ENCODE measurements at places on chromosomes 5 and 9.

- no peak for DNase-seq
Measured at GRCh38 chr5:53430618-53431252, 49.7 kb upstream of the FST start.

GRCh38 chr9:120650352-120650751 lies 63.9 kb downstream of the MEGF9 start:
- no peak for DNase-seq

DNA sequence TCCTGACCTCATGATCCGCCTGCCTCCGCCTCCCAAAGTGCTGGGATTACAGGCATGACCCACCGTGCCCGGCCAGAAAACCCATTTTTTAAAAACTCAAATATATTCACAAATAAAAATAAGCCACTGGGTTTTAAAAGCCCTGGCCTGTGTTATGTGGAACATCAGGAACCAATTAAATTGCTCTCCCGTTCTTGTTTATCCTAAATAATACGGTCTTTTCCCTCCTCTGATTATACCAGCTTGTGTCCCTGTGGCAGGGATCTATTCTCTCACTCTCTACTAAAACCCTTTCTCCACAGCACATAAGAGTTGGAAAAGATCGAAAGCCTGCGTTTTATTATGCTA lies 30.1 kb upstream of the LPAR1 start:
- DNase-seq = no peak

DNA sequence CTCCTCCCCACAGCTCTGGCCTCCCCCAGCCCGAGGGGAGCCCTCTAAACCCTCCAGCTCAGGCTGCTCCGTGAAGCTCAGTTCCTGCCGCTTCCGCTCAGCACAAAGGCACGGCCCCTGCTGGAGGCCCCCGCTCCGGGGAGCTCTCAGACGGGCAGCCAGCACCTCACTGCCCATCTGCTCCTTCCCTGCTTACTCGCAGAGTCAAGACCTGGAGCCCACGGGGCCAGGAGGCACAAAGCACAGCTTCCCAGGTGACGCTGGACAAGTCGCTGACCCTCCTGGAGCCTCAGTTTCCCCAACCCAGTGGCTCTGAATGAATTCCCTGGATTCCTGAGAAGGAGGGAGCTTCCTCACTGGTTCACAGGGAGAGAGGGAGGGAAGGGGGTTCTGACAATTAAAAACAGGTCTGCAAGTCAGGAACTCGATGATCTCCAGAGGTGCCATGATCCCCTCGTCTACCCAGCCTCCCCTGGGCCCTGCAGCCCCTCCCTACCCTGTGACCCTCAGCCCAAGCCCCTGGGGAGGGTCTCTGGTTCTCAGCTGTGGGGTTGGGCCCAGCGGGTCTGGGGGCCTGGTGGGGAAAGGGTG lies 36.2 kb downstream of the VAV2 start:
- DNase-seq = no peak

DNA sequence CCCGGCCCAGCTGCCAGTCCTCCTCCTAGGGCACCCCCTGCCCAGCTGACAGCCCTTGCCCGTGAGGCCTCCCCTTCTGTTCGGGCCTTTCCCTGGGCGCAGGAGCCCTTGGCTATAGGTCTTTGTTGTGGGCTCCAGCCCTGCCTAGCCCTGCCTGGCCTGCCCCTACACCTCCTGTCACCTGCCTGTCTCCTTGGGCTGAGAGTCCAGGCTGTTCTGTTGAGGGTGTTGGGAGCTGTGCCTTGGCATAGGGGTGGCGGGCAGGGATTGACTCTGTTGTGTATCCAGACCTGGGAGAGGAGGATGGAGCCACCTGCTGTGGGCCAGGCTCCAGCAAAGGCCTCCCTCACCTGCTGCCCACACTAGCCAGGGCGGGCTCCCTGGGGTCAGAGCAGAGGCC lies 11.6 kb downstream of the FCN2 start:
- peak; percentile 33 for DNase-seq

GRCh38 chr5:158958021-158958994 lies 141.4 kb downstream of the EBF1 start:
- DNase-seq = no peak

DNA sequence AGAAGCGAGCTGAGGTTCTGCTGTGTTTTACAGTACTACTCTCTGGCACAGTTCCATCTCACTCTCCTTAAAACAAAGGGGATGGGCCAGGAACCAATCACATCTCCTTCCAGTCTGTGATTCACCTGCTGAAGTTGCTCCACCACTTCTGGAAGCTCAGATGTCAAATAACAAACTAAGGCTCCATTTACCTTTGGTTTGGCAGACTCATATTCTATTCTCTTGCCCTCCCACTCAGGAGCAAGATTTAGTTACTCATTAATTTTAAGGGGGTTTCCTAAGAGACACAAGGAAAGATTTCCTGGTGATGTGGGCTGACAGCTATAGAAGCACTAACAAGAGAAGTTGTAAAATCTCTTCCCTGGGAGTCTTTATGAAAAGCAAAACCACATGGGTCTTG lies 37.8 kb upstream of the KIF2A start:
- no peak for DNase-seq

GRCh38 chr5:66969963-66970362 lies 226.6 kb downstream of the CD180 start:
- no peak for DNase-seq

- DNase-seq = no peak
Measured at GRCh38 chr5:41071975-41072374, 833 bp upstream of the MROH2B start.

- DNase-seq = no peak
Measured at GRCh38 chr5:169003721-169004541, 297.0 kb downstream of the SLIT3 start.

GRCh38 chr9:16817002-16817401 lies 53.5 kb downstream of the BNC2 start:
- DNase-seq = no peak

- no peak for DNase-seq
Measured at GRCh38 chr9:79686381-79687130, 114.8 kb downstream of the TLE4 start.

DNA sequence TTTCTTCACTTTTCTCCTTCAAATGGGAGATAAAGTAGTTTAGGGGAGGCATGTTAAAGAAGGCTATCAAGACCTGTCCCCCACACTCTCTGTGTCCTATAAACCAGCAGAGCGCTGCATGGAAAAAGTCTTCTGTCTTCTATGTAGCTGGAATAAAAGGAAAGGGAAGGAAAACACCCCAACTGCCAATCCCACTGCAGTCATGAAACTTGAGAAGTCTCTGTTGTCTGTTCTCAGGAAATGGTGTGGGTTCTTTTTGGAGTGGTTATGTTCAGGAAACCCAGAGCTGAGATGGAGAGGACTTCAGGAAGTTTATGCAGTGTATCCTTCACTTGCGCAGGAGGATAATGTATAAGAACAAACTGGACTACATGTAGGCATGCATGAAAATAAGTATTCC lies 274.3 kb downstream of the GAS1 start:
- no peak for DNase-seq

GRCh38 chr9:36091026-36091953 lies 45.2 kb upstream of the GLIPR2 start:
- DNase-seq = no peak

- no peak for DNase-seq
Measured at GRCh38 chr9:21104787-21105186, 27.0 kb upstream of the IFNB1 start.

DNA sequence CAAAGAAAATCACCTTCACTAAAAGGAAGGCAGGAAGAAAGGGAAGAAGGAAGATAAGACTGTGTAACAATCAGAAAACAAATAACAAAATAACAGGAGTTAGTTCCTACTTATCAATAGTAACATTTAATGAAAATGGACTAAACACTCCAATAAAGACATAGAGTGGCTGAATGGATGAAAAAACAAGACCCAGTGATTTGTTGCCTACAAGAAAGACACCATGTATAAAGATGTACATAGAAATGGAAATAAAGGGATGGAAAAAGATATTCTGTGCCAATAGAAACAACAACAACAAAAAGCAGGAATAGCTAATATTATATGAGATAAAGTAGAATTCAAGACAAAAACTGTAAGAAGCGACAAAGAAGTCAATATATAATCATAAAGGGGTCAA lies 116.8 kb downstream of the LURAP1L start:
- no peak for DNase-seq

DNA sequence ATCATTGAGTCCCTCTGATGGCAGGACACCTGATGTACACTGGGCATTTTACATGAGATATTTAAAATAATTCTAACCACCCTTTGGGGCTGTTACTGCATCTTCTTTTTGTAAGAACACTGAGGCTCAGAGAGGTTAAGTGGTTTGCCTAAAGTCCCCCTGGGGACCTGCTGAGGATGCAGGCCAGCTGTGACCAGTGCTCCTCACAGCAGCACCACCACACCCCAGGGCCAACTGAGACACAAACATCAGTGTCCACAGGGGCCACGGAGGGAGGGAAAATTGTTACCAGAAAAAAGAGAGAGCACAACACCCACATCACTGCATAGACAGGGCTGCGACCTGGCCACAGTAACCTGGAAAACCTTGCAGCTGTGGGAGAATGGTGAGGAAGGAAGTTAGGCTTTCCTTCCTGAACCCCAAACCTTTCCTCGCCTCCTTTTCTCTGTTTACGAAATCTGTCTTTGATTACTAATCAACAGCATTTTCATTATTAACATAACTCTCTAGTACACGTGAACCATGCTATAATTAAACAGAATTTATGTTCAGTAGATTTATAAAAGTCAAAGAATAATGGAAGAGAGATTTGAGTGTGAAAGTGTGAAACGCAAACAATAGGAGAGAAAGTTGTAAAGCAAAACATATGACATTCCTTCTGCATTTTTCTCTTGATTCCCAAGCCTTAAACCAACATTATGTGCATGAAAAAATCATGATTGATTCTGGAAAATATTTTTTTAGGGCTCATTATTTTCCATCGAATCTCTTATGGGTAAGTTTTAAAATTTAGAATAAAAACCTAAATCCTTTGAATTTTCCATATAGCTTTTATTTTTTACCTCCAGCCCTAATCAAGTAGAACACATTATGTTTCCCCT lies 228.1 kb upstream of the DAPK1 start:
- DNase-seq = no peak

- no peak for DNase-seq
Measured at GRCh38 chr9:137740312-137740711, 121.5 kb downstream of the EHMT1 start.

DNA sequence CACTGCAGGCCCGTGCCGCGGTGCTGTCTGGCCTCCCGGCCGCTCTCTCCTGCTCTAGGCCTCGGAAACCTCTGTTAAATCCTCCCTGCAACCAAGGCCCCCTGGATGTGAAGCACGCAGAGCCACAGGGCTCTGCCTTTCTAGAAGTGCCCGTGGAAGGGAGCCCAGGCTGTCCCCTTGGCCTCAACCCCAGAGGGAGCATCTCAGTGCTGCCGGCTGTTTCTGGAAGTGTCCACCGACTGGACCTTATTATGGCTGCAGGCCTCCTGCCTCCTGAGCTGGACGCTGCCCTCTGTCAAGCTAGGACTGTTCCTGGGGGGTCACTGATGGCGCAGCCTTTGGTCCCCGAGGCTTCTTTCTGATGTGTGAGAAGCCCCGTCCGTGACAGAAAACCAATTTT lies 40.4 kb upstream of the PHYKPL start:
- DNase-seq = no peak

- peak; percentile 88 for DNase-seq
Measured at GRCh38 chr5:179313849-179314521, 31.3 kb downstream of the ADAMTS2 start.

DNA sequence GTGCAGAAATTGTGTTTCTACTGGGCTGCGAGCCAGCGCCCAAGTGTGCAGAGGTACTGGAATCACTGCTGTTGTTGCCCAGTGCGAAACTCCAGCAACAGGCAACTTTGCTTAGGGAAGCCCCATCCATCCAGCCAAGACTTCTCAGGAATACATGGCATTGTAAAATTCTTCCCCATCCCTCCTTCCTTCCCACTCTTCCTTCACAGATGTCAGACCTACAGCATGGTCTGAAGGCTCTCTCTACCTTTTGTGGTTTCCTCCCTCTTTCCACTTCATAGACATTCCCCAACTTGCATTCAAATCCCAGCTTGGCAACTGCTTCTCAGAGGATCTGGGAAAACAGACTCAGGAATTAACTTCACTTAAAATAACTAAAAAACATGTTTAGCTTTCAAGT lies 30.4 kb downstream of the ARL15 start:
- DNase-seq = no peak

- no peak for DNase-seq
Measured at GRCh38 chr5:42005561-42006153, 80.6 kb downstream of the FBXO4 start.

GRCh38 chr5:66881480-66882161 lies 285.4 kb downstream of the MAST4 start:
- DNase-seq = no peak

DNA sequence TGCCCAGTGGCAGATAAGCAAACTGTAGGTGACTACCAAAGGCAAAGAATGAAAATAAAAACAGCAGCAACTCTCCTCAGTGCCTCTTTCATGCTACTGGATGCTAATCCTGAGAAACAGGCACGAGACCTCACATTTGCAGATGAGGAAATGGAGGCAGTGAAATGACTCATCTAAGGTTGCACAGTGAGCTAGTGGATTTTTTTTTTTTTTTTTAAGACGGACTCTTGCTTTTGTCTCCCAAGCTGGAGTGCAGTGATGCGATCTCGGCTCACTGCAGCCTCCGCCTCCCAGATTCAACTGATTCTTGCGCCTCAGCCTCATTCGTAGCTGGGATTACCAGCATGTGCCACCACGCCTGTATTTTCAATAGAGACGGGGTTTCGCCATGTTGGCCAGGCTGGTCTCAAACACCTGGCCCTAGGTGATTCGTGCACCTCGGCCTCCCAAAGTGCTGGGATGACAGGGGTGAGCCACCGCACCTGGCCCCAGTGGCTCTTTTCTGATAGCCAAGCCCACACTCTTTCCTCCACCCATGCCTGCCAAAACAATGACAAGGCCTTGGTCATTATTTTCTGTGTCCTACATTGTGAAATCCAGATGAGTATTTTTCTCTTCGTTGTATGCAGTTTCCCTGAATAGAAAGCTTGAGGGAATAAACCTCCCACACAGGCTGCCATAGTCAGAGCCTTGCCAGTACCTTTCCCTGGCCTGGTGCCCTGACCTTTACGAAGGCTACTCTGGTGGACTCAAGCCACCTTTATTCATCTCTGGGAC lies 19.2 kb downstream of the DOCK2 start:
- DNase-seq = no peak

- no peak for DNase-seq
Measured at GRCh38 chr9:5435912-5436311, 1.8 kb downstream of the PLGRKT start.

All from sciatic nerve (tissue), 2 donors.